ENCODE measurements at places on chromosomes 12 and 14.

DNA sequence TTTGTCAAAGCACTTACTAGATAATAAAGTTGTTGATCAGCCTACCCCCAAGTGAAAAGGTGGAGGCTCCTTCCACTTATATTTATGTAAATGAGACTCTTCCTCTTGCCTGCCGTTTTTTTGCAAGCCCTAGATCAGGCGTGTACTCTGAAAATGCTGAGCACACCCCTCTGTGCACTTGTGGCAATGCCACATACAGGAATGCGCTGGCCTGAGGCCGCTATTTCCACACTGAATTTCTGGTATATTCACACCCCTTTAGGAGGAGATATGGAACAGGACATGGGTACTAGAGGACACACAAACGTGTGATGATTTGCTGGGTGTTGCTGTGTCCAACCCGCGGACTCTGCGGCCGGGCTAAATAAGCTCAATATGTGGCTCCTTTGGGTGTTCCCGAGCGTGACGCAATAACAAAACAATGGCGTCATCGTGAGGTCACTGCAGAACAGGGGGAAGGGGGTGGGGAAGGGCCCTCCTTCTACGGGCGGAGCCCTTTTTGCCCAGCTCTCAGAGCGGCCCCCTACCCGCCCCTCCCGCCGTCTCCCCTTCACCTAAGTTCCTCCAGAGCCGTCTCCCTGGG is 554 bp upstream of the TSPAN31 start:
- DNase-seq, result no peak

DNA sequence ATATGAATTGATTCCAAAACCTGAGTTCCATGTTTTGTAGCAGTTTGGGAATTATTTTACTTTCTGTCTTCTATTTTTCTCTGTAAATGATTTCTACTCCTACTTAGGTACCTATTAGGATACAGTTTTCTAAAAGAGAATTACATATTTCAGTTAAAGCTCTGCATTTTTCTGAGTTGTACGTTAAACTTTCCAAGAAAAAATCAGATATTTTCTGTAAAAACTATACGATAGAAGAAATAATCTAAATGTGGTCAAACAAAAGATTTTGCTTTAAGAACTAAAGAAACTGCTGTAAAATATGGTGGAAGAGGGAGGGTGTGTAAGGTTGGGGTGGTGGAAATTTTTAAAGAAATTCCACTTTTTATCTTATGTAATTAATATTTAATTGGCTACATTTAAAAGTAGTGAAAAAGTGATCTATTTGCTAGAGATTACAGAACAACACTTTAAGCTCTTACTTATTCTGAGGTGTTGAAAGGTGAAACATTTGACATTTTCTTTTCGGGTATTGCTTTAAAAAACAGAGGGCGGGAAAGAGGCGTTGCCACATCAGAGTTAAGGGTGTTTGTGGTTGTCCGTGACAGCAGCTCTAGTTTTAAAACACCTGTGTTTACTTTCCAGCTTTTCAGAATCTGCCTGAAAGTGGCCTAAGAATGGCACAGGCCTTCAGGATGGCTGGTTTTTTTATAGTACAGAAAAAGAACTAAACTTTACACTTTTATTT is 187.3 kb downstream of the MIPOL1 start:
- no peak for DNase-seq

GRCh38 chr12:128353301-128353700 is 86.3 kb downstream of the TMEM132C start:
- DNase-seq, result no peak

- DNase-seq, result no peak
Observed at GRCh38 chr14:92555465-92556111, 42.0 kb downstream of the RIN3 start.

- no peak for DNase-seq
Observed at GRCh38 chr12:104870797-104871196, 87.3 kb downstream of the SLC41A2 start.

DNA sequence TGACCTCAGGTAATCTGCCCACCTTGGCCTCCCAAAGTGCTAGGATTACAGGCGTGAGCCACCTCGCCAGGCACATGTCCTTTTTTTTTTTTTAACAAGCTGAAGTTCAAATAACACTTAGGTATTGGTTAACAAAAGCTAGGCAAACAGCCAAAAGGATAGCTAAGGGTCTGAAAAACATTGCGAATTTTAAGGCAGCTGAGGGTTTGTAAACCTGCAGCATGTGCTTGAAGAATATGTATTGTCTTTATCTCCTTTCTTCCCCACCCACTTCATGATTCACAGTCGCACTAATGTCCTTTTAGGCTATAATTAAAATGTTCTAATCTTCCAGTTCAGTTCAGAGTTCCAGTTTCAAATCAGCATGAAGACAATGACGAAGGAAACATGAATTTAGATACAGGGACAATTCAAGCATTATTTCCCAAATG is 30.1 kb upstream of the CERS5 start:
- DNase-seq, result no peak

GRCh38 chr14:58646479-58646878 is 8.7 kb downstream of the DACT1 start:
- DNase-seq, result no peak

GRCh38 chr14:80867091-80867490 is 74.4 kb downstream of the CEP128 start:
- DNase-seq, result no peak

DNA sequence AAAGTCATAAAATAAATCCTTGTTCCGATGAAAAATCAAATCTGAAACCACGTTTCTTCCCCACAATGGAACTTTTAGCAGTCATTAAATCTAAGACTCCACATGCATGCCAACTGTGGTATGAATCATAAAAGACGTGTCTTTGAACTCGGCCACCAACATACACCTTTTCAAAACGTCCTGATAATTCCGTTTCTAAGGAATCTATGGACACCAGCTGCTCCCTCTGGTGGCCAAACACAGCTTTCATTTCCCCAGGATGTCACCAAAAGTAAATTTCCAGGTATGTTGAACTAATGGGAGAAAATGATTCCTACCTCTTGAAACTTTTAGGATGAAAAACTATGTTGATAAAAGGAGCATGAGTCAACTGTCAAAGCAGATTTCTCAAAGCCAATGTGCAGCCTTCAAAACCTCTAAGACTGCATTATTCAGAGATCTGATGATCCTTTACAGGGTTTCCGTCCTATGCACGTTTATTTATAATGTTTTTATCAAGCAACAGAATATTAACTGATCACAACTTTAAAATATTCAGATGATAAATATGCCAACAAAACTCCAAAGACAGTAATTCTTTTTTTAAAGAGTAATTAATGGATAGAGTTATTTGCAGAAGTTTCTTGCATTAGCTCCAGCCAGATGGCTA is 96.2 kb downstream of the CIT start:
- no peak for DNase-seq

- DNase-seq, result no peak
Observed at GRCh38 chr12:114163771-114164170, 197.6 kb upstream of the RBM19 start.

DNA sequence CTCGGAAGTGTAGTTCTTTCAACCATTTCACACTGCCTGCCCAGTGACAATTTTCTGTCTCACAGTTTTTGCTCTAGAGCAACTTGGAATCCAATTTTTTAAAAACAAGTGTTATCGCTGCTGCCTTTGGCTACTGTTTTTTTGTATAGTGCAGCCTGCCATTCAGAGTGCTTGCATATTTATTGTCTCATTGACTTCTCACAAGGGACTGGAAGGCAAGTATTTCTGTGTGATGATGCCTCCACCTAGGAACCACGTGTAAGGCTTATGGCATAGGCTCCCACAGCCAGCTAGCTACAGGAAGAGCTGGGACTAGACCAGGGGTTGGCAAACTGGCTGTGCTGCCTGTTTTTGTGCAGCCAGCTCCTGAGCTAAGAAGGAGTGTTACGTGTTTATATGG is 903 bp downstream of the PARPBP start:
- DNase-seq, result no peak

DNA sequence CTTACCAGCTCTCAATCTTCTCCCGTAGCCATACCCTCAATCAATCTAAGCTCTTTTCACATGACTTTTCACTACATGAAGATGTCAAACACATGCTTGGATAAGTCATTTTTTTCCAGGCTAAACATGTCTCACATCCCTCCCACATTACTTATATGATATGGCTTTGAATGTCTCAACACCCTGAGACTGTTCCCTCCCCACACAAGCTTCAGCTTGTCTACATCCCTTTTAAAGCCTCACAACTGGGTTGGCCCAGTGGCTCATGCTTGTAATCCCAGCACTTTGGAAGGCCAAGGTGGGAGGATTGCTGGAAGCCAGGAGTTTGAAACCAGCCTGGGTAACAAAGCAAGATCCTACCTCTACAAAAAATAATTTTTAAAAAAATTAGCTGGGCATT is 18.5 kb downstream of the ANAPC5 start:
- no peak for DNase-seq

DNA sequence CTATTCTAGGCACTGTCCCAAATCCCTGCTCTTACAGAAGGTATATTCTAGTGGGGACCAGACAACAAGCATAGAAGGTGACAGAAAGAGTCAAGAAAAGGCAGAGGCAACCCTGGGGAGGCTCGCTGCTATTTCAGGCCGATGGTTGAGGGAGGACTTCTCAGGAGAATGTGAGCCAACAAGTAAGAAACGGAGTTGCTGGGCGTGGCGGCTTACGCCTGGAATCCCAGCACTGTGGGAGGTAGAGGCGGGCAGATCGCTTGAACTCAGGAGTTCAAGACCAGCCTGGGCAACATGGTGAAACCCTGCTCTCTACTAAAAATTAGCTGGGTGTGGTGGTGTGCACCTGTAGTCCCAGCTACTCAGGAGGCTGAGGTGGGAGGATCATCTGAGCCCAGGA is 4.7 kb upstream of the GOLGA3 start:
- DNase-seq, result no peak

- no peak for DNase-seq
Observed at GRCh38 chr12:92162079-92162478, 16.4 kb upstream of the BTG1 start.

DNA sequence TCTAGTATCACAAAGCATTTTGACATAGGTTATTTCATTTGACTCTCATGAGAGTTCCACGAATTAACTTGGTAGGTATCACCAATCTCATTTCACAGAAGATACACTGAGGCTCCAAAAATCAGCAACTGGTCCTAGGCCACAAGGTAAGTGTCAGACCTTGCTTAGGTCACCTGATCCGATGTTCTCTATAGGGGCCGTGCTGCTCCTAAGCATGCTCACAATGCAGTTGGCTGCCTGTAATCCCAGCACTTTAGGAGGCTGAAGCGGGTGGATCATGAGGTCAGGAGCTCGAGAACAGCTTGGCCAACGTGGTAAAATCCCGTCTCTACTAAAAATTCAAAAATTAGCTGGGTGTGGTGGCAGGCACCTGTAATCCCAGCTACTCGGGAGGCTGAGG is 78.7 kb upstream of the FOXN3 start:
- DNase-seq, result no peak

- no peak for DNase-seq
Observed at GRCh38 chr14:100578552-100578951, 8.7 kb downstream of the BEGAIN start.

DNA sequence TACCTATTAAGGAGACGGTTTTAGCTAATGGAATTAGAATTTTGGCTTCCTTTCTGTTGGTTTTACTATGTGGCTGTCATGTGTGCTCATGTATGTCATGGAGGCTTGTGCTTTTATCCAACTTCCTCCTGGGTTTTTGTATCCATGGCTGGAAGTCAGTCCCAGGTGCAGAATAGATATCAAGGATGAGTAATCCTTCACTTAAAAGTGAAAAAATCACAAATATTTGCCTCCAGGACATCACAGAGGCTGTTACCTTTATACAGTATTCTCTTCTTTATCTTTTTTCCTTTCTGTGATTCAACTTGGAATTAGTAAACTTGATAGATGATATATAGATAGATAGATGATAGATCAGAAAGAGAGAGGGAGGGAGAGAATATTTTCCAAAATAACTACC is 706.8 kb downstream of the GALC start:
- DNase-seq, result no peak

- DNase-seq, result no peak
Observed at GRCh38 chr12:47767216-47767724, 5.8 kb upstream of the SLC48A1 start.

DNA sequence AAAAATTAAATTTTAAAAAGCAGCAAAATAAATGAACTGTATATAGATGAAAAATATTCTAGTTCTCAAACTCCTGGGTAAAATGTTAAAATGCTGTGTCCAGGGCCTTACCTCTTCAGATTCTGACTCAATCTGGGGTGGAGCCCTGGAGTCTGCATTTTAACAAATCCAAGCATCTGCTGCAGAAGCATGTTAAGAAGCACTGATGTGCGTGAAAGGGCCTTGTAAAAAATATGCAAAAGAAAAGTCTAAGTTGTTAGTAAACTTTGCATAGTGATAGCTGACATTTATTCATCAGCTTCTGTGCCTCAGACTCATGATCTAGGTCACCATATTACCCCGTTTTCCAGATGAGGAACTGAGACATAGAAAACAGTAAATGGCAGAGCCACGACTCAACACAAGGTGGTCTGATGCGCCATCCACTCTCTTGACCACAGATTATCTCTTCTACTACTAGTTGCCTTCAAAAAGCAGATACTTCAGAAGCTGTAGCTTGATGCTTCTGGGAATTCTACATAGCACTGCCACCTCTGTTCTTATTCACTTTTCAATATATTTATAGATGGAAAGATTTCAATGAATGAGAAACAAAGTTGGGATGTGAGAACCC is 28.0 kb upstream of the PTCSC3 start:
- DNase-seq, result no peak

GRCh38 chr14:21026274-21026987 is 1.6 kb upstream of the NDRG2 start:
- DNase-seq, result no peak

GRCh38 chr14:92649934-92650545 is 98.4 kb downstream of the LGMN start:
- no peak for DNase-seq

GRCh38 chr14:98182393-98183055 is 1089.5 kb downstream of the BCL11B start:
- no peak for DNase-seq

DNA sequence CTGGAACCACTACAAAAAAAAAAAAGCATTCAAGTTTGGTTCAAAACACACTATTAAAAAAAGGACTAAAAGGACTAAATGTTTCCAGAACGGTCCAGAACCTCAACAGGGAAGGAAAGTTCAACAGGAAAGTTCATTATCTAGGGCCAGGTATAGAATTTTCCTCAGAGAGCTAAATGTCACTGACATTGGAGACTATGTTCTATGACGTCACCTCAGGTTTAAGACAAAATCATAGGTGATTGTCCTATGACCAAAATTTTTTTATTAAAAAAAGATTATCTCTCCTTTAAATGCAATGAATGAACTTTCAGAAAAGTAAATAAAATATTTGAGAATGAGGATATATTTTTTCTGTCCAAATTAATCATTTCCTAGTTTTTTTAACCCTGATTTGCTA is 746.7 kb upstream of the USP15 start:
- no peak for DNase-seq

- no peak for DNase-seq
Observed at GRCh38 chr12:62192903-62193250, 67.3 kb upstream of the USP15 start.

All from left renal cortex interstitium (tissue), 4 donors.